Stimulated activated CD4-positive, alpha-beta T cell treated with anti-CD3 and anti-CD28 coated beads, Interleukin-1b, Interleukin-23, amount 100 ng/mL, for 24 hours (primary cell): ENCODE measurements at places on chromosomes 13 and 19.
A peak's percentile ranks its signal among the peaks of the same experiment; 100 is the strongest.

DNA sequence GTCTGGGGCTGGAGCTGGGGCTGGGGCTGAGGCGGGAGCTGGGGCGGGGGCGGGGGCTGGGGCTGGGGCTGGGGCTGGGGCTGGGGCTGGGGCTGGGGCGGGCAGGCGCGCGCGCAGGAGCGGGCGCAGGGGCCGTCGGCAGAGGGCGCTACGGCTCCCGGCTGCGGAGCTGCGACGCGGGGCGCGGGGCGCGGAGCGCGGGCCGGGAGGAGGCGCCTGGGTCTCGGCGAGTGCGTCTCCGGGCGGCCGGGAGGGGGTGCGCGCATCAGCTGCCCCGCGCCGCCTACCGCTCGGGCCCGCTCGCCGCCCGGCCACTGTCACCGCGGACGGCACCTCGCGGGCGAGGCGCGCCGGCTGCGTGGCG is 422 bp upstream of the MTUS2 start:
- DNase-seq, result no peak

DNA sequence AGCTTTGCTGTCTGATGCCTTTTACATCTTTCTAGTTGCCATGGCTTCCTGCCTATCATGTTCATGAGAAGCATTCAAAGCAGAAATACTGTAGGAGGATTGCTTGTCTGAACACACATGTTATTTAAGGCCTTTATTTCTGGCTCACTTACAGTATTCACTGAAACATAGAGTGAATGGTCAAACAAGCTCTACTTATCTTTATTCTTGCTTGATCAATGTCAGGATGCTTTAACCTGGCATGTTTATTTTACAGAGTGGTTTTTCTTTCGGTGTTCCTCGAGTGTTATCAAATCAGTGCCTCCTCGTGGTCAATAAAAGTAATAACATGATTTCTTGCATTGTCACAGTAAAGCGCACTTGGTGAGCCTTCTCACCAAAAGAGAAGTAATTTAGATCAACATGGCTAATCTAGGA is 73.5 kb upstream of the PCDH17 start:
- no peak for DNase-seq

GRCh38 chr13:32205431-32206096 is 109.6 kb downstream of the ZAR1L start:
- DNase-seq, result no peak

DNA sequence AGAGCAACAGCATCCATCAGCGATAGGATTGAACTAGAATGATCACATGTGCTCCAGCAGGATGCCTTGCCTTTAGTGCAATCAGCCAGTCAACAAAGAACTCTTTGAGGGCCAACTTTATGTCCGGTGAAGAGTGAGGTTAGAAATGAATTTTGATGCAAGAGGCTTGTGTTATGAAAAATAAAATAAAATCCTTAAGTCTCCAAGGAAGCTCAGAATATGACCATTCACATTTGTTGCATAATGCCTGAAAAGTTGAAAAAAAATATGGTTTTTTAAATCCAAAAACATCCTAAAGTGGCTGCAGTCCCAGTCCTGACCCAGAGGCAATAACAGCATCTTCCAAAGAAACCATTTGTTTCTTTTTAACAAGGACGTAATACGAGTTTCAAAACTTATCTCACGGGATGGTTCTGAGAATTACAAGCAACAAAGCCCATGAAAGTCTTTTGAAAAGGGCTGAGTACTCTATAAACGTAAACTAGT is 61.3 kb downstream of the DCLK1 start:
- DNase-seq, result no peak

GRCh38 chr19:18433735-18434398 is 4.1 kb downstream of the ISYNA1 start:
- no peak for DNase-seq

DNA sequence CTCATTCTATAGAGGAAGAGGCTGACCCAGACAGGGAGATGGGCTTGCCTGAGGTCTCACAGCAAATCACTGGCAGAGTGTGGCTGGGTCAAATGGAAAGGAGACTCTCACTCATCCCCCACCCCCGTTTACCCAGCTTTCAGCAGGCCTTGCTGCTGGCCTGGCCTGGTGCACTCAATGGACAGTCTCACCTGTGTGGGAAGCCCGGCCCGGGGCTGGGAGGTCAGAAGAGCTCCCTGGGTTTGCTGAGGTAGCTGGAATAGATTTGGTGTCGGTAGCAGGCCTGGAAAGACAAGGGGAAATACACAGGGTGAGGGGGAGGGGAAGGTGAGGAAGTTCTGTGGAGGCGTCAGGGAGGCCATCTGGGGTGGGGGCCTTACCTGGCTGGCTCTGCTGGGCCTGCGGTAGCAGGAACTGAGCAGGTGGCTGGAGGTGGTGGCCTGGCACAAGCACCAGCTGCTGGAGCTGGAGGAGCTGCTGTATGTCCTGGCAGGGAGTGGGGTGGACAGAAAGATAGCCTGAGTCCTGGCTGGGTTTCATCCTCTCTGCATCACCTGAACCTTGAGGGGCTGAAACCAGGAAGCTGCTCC is 23.5 kb downstream of the ZNF574 start:
- DNase-seq, result no peak

DNA sequence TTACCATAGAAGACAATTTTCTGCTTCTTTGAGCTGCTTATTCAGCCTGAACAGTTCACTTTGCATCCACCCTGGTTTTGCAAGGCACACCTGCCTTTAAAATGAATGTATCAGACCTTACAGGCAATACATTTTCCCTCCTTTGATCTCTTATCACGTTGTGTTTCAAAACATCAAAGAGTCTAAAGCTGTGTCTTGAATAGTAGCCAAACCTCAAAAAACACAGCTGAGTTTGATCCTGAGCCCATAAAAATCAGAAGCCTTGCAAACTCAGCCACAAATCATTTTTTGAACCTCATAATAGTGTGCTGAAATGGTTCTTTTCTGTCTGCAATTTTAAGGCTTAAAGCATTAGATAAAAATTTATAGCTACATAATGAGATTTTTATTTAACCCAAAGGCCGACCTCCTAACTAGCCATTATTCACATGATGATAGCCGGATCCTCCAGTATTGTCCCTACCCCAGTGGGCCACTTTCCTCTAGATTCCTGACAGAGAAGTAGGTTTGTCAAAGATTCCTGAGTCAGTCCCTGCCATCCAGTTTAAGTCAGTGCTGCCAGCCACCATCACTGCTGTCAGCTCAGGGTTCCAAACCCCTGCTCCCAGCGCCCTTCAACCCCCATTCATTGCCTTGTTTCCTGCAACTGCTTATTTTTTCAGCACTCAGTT is 71.8 kb downstream of the CAB39L start:
- DNase-seq, result no peak

GRCh38 chr19:19207637-19208572 is 3.9 kb upstream of the NCAN start:
- no peak for DNase-seq

DNA sequence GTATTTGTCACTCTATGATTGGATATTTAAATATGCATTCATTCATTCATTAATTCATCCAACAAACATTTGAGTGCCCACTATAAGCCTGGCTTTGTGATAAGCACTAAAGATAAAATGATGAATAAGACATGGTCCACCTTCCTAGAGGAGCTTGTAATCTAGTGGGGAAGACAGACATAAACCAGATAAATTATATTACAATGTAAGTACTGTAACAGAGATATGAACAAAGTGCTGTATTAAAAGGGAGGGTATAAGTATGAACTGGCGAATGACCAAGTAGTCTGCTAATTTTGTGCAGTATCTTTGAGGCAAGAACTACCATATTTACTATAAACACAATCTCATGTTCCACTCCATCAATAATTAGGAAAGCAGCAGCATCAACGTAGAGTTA is 88.2 kb downstream of the RBM26 start:
- DNase-seq, result no peak

GRCh38 chr13:45367358-45367757 is 26.4 kb upstream of the TPT1 start:
- peak; percentile 88 for DNase-seq

- no peak for DNase-seq
These were observed 9.1 kb upstream of the C19orf12 start for GRCh38 chr19:29724102-29724641.

DNA sequence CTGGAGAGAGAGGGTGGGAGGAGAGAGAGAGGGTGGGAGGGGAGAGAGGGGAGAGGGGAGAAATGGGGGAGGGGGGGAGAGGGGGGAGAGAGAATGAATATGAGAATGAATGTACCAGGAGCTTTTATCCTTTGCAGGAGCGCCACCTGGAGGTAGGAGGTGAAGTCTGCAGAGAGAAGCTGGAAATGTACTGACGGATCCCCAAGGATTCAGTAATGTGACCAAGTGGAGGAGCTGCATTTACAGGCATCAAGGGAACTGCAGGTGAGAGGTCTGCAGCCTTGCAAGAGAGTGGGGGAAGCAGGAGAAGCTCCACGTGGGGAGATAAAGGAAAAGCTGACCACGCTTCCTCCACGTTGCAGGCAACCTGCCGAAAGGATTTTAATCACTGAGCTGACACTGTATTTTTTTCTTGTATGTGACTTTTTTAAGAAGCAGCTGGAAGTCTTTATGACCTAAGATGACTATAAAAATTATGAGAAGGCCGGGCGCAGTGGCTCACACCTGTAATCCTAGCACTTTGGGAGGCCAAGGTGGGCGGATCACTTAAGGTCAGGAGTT is 33.7 kb downstream of the VSTM1 start:
- peak; percentile 25 for DNase-seq

DNA sequence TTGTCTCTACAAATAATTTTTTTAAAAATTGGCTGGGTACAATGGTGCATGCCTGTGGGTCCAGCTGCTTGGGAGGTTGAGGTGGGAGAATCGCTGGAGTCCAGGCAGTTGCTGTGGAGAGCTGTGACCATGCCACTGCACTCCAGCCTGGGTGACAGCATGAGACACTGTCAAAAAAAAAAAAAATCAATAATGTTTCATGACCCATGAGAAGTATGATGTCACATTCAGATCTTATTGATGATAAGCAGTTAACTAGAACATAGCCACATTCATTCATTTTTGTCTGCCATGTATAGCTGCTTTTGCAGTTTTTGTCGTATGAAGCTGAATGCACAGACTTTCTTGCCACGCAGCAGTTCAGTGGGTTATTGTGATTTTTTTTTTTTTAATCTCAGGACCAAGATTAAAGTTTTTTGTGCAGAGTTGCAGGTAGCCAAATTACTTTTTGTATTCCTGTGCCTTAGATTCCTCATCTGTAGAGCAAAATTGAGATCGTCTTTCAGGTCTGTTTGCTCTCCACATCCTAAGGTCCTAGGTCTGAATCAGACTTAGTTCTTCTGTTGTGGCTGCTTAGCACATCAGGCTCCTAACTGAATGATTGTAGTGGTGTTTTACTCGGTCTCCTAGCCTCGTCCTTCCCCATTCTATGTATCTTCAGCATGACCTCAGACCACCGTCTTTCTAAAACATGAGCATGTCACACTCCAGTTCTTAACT is 145.2 kb downstream of the GGACT start:
- no peak for DNase-seq

DNA sequence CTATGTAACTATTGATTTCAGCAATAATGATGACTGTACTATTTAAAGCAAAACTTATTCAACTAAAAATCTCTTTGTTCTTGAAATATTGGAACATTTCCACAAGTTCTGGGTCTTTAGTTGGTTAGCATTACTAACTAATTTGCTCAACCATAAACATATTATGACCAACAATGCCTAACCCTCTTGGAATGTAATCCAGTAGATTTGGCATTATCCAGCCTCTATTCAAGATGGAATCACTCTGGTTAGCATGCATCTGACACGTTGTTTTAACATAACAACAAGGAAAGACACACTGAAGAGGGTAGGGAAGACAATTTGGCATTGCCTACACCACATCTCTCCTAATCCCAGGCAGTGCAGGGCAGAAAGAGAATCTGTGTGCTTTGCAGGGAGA is 941.3 kb upstream of the PCDH20 start:
- DNase-seq, result no peak

DNA sequence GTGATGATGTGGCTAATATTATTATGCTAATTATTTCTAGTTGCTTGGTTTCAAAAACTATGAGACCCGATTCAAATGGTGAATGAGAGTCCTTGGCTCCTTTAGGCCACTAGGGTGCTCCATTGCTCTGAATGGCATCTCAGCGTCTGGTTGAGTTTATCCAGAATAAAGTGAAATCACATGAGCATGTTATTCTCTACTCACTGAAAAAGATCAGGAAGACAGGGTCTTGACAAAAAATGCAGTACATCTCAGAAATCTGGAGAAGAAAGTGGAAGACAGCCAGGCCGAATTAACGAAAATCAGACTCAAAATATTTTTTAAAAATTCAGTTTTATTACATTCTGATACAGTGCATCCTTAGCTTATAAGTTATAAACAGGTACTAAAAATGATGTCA is 516.2 kb downstream of the MYO16 start:
- no peak for DNase-seq

GRCh38 chr13:41673640-41674039 is 216.3 kb downstream of the RGCC start:
- no peak for DNase-seq

GRCh38 chr19:40280608-40281221 is 4.4 kb downstream of the AKT2 start:
- DNase-seq, result no peak

- no peak for DNase-seq
These were observed 8.9 kb downstream of the ZSCAN1 start for GRCh38 chr19:58042495-58043340.

DNA sequence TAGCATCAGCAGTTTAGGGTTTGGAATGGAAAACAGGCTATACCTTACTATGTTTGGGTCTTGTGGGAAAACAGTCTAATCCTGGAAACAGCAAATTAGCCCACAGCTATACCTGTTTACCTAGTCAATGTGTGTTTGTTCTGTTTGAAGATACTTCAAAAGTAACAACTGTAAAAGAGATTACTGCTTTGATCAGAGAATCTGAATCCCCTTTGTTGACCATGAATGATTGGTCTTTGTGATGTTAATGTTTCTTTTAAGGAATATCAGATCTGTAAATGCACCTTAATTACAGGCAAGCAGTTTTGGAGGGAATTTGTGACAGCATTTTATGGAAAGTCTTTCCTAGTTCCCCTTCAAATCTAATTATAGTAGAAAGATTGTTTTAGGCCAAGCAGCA is 20.7 kb upstream of the KLF5 start:
- no peak for DNase-seq

GRCh38 chr19:31387717-31388301 is 38.6 kb upstream of the TSHZ3 start:
- no peak for DNase-seq

- DNase-seq, result no peak
These were observed 987.9 kb downstream of the OLFM4 start for GRCh38 chr13:54016542-54016941.

DNA sequence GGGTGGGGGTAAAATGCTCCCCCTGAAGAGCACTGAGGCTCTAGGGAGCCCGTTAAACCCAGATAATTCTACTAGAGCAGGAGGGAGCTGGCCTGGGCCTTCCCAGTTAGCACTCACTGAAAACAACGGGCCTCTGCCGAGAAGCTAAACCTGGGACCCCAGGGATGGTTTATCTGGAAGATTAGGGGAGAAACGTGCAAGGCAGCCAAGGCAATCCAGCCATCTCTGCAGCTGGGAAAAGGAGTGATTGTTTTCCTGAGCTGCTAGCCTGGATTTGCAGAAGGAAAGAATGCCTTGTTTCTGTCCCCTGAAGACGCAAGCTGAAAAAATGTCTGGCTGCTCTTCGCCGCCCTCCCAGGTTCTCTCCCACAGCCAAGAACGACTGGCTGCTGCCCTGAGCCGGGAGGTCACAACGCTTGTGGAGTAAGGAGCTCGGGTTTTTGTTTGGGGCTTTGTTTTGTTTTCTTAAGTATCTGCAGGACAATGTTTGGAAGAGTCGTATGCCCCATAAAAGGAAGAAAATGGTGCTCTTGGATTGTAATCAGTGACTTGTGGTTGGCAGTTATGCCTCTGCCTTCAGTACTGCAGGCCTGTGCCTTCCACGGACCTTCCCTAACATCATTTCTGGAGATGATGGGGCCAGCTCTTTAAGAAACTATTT is 31.5 kb downstream of the COL4A2 start:
- DNase-seq, result no peak
